Activated T-helper 17 cell treated with anti-CD3 and anti-CD28 coated beads, Interleukin-2, amount 50 U/mL, for 72 hours (primary cell): ENCODE measurements at places on chromosomes 4 and X. TPM values are rescaled to one million over a fixed set of nuclear protein-coding genes. Genes with fewer than 3 reads are reported as not detected.

HS3ST1 gene
- 0.19 TPM for total RNA-seq

FHIP1A gene
- total RNA-seq, result not detected

SLC49A3 gene
- total RNA-seq, result 1.4 TPM

TEX28 gene
- total RNA-seq, result not detected

SRPX2 gene
- total RNA-seq, result not detected

PFKFB1 gene
- total RNA-seq, result 0.50 TPM

SSX3 gene
- total RNA-seq, result not detected
